ENCODE measurements at places on chromosomes 2 and 18.

- DNase-seq: no peak
Observed at GRCh38 chr2:26504002-26504401, 26.1 kb upstream of the OTOF start.

GRCh38 chr2:98824256-98825019, 93.5 kb upstream of the MGAT4A start:
- no peak for DNase-seq

GRCh38 chr2:99140860-99141109, 722 bp upstream of the C2orf15 start:
- DNase-seq: no peak

- DNase-seq: no peak
Observed at GRCh38 chr2:80300954-80301353, 3.6 kb downstream of the LRRTM1 start.

- DNase-seq: no peak
Observed at GRCh38 chr2:145980318-145980717, 1460.4 kb upstream of the ZEB2 start.

GRCh38 chr2:241430178-241430577, 74.1 kb downstream of the FARP2 start:
- DNase-seq: no peak

GRCh38 chr2:237257471-237257951, 156.5 kb downstream of the COL6A3 start:
- no peak for DNase-seq

DNA sequence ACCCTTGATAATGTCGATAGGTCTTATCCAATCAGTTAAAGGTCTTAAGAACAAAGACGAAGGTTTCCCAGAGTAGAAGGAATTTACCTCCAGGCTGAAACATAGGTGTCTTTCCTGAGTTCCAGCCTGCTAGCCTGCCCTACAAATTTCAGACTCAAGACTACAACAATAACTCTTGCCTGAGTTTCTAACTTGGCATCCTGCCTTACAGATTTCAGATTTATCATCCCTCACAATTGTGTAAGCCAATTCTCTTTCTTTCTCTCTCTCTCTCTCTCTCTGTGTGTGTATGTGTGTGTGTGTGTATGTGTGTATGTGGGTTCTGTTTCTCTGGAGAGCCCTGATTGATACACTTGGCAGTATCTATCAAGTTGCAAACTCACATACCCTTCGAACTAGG, 37.2 kb upstream of the B4GALT6 start:
- DNase-seq: no peak

GRCh38 chr2:236597629-236598028, 28.0 kb downstream of the ACKR3 start:
- no peak for DNase-seq

GRCh38 chr2:224731665-224732064, 15.5 kb upstream of the CCDC195 start:
- DNase-seq: no peak

DNA sequence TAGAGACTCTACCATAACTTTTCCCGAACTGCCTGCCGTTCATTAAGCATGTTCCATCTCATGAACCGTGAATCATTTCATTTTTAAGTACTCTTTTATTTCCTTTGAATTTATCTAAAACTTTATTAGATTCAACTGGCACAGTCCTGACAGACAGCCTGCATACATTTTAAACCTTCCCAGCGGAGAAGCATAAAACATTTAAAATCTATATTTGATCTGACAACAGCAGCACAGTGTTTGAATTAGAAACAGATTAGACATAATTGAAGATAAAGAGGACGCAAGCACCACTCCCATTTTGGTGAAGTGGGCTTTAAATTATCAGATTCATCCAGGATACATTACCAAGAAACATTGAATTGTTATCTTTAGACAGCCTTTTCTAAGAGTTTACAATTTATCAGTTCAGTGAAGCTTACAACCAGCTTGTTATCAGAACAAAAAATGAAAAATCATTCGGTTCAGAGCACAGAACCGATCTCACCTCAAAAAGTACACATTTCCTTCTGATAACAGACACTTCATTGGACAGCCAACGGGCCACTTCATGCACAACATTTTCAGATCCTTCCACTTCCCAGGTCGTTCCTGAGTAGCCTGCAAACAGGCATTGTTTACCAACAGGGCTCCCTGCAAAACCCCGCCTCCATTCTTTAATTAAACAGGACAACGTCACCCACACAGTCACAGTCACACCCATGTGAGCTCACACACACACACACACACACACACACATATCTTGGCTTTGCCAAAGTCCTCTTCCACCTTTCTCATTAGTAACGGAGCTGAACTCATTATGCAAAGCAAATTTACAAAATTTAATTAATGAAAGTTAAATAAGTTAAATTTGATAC, 171.2 kb downstream of the SP3 start:
- DNase-seq: no peak

- no peak for DNase-seq
Observed at GRCh38 chr2:16044946-16045456, 104.7 kb downstream of the MYCN start.

- DNase-seq: no peak
Observed at GRCh38 chr2:216436383-216436782, 24.1 kb downstream of the SMARCAL1 start.

DNA sequence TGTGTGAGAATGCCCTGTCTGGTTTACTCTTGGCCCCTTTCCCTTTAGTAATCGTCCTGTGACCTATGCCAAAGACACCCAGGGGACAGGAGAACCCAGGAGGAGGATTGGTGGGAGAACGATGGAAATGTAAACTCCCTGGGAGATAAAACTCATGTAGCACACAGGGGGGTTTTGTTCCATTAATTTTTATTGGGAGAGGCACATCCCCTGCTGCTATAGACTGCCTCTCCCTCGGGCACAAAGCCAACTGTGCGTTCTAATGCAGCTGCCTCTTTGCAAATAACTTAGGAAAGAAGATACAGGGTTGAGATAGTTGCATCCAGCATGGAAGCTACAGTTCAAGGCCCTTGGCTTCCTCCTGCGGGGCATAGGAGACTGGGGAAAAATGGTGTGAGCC, 489.6 kb downstream of the SLC4A3 start:
- no peak for DNase-seq

- DNase-seq: no peak
Observed at GRCh38 chr2:198591586-198591985, 787.2 kb downstream of the PLCL1 start.

DNA sequence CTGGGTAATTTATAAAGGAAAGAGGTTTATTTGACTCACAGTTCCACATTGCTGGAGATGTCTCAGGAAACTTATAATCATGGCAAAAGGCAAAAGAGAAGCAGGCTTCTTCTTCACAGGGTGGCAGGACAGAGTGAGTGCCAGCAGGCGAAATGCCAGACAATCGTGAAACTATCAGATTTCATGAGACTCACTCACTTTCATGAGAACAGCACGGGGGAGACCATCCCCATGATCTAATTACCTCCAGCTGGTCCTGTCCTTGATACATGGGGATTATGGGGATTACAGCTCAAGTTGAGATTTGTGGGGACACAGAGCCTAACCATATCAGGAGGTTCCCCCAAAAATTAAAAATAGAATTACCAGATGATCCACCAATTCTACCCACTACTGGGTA, 675.5 kb upstream of the SLC8A1 start:
- DNase-seq: no peak

DNA sequence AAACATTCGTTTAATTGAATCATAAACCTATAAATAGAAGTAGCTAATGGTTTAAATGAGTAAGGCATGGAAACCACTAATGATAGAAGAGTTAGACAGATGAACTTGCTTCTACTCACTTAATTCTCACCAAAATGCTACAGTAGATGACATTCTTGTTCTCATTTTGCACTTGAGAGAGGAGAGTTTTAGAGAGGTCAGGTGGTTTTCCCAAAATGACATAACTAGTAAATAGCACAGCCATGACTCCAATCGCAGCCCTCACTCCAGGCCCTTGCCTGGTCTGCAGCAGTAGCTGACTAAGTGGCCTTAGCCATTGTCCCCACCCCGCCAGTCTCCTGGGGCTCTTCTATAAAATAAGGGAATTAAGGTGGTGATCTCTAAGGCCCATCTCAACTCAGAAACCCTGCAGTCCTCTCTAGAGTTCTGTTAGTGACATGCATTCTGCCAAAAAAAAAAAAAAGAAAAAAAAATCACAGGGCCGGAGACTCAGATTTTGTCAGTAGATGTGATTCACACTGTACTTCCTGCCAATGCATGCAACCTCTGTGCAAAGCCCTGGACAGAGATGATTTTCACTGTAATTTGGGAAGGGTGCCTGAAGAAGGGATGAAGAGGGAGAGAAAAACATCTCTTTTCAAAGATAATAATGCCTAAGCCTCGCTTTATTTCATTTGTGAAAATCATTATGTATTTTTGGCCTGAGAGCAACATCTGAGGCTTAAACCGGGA, 221.8 kb downstream of the ANAPC1 start:
- DNase-seq: no peak

DNA sequence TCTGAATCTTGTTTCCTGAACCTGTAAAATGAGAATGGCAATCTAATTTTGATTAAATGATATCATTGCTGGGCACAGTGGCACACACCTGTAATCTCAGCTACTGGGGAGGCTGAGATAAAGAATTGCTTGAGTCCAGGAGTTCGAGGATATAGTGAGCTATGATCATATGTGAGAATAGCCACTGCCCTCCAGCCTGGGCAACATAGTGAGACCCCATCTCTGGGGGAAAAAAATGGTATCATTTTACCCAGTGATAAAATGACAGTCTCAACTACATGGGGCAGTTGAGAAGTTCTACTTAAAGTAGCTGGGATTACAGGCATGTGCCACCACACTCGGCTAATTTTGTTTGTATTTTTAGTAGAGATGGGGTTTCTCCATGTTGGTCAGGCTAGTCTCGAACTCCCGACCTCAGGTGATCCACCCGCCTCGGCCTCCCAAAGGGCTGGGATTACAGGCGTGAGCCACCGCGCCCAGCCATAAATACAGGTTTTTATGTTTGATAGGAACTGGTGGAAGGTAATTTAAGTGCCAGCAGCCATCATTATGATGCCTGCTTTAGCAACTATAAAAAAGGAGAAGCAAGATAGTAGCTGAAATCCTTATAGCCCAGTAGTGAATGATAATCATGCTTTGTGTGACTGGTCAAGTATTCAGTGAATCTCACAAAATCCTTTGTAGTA, 17.0 kb downstream of the BZW1 start:
- DNase-seq: no peak

DNA sequence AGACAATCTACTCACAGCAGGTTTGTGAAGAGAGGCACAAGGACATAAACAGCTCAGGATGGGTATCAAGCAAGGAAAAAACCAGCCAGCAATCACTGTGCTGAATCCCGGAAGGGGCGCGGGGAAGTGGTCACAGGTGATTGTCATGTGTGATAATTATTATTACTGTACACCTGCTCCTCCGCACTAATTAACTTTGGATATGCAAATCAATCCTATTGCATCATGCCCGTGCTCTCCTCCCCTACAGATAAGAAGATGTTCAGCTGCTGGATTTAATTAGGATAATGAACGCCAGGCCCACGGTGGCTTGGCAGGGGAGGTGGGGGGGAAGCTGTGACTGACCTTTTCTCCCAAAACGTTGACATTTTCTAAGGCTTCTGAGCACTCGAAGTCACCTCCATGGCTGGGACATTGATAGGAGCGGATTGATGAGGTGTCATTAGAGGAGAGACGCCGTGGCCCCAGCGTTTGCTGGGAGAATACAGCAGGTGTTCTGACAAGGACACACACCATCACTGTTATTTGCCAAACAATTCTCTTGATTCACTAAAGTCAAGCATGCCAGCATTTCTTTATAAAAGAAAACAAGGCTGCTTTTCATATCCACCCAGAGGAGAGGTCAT, 160.3 kb upstream of the VRK2 start:
- DNase-seq: no peak

DNA sequence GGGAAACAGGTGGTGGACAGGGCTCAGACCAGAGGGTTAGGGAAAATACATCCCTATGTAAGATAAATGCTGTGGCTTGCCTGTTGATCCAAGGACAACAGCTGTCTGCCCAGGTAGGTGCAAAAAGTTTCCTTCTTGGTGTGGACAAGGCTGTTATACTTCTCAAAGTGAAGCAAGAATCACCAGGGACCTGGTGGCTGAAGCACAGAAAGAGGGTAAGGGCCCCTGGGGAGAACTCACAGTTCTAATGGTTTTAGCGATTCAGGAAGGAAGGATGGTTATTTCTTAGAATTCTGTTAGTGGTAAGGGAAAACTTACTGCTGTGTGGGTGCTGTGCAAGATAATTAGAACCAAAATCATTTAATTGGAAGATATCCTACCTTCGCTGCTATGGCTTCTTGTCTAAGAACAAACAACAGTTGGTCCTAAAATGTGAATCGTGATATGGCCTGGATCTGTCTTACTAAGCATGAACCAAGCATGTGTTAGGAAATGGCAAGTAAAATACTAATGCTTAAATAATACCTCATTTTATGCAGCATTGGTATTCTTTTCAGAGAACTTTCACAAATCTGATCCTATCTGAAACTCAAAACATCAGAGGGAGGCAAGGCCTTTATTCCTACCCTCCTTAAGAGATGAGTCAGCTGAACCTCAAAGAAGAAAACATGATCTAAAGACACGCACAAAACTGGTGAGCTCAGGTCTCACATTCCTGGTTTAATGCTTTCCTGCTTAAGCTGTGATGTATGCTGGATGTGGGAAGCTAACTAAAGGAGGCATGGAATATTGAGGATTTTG, 159.2 kb upstream of the THUMPD2 start:
- no peak for DNase-seq

GRCh38 chr2:237591141-237591881, 777 bp upstream of the RAB17 start:
- no peak for DNase-seq

GRCh38 chr2:51710222-51710621, 678.3 kb upstream of the NRXN1 start:
- DNase-seq: no peak

GRCh38 chr2:12980817-12981216, 264.1 kb downstream of the TRIB2 start:
- DNase-seq: no peak

GRCh38 chr2:222296311-222296741, 2.5 kb downstream of the PAX3 start:
- no peak for DNase-seq

GRCh38 chr2:170155723-170156253, 22.2 kb upstream of the MYO3B start:
- no peak for DNase-seq

Data from activated T-cell treated with anti-CD3 and anti-CD28 coated beads, Interleukin-2, amount 50 U/mL, for 1 hour (primary cell).